ENCODE measurements at places on chromosomes 13 and 19.

DNA sequence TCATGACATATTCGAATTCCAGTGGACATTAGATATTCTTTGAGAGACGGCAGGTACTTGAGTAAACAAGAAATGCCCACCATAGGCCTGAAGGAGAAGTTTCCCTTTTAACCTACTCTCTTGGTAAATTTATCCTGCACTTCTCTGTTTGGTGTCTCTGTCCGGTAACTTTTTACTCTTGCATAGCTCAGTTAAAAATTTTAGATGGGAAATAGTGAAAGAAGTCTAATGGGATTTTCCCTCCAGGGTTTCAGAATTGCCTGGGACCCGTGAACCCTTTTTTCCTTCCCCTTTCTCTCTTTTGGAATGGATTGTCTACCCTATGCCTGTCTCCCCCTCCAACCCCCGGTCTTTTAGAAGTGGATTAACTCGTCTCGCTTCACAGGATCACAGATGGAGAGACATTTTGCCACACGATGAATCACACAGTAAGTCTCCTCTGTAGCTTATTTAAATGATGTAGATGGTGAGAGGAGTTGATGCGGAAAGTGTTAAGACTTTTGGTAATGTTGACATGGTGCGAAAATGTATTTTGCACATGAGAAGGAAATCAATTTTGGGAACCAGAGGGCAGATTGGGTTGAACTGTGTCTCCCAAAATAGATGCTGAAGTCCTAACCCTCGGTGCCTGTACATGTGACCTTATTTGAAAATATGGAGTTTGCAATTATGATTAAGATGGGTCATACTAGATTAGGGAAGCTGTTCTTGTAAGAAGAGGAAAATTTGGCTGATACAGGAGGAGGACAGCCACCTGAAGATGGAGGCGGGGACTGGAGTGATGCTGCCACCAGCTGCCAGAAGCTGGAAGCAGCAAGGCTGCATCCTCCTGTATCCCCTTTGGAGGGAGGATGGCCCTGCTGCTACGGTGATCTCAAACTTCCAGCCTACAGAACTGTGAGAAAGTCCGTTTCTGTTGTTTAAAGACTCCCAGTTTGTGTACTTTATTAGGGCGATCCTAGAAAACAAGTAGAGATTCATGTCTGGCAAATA is 711 bp upstream of the MIPEP start:
- DNase-seq: no peak

DNA sequence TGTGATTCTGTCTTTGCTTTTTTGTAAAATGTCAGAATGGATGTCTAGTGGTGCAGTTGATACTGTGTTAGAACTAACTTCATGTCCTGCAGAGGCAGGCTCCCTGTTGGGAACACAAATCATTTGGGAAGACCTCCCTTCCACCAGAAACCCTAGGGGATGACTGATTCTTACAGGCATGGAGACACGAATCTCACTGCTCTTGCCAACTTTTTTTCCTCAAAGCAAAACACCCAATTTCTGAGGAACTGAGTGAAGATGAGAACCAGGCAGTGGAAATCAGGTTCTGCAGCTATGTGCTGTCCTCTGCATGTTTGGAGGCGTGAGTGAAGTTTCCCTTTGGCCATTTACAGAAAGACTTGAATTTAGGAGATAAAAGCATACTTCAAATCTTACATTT is 87.5 kb upstream of the CSNK1A1L start:
- DNase-seq: no peak

GRCh38 chr19:18762125-18763023 is 28.7 kb downstream of the COMP start:
- DNase-seq: no peak

- peak; percentile 46 for DNase-seq
Observed at GRCh38 chr19:45791744-45792469, 738 bp downstream of the DMWD start.

GRCh38 chr13:89113744-89114143 is 1442.6 kb downstream of the SLITRK5 start:
- no peak for DNase-seq

GRCh38 chr19:3041327-3041726 is 12.2 kb upstream of the TLE2 start:
- no peak for DNase-seq

DNA sequence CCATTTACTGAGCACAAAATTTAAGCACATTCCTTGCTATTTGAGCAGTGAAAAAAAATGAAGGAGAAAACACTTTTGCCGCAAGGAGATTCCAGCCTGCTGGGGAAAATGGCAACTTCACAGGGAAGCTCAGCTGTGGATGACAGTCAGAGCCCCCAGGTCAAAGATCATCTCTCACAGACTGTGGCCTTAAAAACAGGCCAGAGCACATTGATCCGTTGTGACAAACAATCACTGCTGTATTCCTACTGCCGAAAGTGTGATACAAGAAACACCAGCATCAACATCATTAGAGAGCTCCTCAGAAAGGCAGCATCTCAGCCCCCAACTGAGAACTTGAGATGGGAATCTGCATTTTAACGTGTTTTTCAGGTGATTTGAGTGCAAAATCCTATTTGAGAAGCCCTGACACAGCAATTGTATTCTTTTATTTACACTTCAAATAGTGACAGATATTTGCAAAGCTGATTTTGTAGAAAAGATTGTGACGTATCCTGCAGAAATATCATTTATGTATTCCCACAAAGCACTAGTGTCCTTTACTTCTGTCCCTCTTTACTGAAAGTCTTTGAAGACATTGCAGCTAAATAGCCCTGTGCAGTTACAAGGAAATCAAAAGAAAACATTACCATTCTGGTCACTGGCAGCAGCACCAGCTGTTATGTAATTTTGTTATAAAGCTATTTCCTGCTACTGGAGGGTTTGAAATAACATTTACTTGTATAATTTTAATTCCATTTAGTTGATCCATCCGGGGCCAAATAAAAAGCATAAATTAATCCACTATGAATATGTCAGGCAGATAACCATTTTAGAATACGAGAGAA is 652.0 kb downstream of the LIG4 start:
- DNase-seq: peak; percentile 56

DNA sequence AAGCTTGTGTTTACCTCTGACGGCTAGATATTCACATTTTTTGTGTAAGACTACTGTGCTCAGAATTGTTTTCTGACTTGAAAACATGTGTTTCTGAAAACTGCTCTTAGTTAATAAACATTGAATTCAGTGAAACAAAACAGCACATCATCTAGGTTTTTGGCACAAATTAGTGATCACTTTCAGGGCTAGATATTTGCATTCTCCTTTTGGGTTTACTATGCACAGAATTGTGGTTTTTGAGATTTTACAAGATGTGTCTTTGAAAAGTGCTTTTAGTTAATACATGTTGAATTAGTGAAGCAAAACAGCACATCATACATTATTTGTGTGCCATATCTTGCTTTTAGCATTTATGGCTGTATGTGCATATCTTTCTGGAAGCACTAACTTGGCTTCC is 8.2 kb upstream of the PARP4 start:
- no peak for DNase-seq

- peak; percentile 62 for DNase-seq
Observed at GRCh38 chr19:40223135-40223822, 3.2 kb downstream of the CCNP start.

- DNase-seq: no peak
Observed at GRCh38 chr19:36060430-36060829, 5.7 kb downstream of the WDR62 start.

- DNase-seq: no peak
Observed at GRCh38 chr13:38785042-38785441, 98.2 kb downstream of the FREM2 start.

GRCh38 chr13:24269821-24270220 is 39.6 kb upstream of the C1QTNF9 start:
- DNase-seq: no peak

DNA sequence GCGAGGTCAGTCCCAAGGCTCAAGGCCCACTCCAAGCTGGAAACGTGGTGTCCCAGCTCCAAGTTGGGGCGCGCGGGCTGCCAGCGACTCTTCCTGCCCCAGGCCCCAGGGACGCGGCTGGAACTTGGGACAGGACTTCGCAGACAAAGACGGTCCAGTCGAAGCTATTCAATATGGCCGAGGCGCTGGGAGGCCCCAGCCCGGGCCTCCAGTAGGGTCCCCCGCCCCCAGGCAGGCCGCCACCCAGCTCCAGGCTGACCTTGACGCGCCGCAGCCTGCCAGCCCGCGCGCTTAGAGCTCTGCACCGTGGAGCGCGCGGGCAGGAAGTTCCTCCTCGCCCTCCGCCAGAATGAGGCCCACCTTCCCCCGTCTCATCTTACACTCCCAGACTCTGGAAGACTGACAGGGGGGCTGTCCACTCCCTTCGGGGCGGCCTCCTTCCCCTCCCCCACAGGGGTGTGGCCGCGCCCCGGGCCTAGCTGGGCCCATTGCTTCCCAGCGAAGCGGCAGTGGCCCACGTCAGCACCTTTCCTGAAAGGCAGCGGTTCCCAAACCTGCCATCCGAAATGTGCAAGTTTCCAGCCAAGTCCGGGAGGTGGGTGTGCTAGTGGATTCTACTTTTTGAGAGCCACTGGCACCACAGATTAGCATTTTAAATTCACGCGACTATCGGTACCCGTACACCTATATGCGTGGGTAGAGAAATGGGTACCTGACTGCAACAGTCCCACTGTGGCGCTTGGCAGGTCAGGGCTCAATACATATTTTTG is at the start of gene CCDC8:
CCDC8 (minus strand) TSS at position 303 of the 770 bp plus-strand sequence. CDS start 754 bp downstream, outside the sequence.
- peak; percentile 95 for DNase-seq

DNA sequence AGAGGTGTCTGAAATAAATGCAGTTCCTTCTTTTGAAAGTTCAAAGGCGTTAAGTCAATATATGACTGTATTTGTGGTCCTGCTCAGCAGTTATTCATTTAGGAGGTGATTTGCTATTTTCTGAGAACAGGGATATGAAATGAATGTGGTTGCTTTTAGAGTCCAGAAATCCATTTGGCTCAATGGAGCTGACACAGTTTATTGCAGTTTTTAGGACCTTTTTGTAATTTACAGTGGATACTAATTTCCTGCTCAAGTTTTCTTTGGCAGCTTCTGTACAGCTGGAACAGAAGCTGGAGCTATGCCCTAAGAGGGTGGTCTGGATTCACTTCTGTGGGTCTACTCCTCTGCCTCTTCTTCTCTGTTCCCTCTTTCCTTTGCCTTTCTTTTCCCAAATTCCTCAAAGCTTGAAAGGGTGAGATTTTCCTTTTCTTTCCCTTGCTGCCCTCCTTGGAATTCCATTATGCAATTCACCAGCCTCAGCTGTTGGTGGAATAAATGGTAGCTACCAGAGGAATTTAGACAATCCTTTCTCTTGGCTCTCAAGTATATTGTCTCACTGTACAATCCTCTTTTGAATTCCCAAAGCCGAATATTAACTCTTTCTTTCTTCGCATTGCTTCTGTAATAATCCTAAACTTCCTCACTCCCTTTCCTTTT is 39.9 kb downstream of the ITGBL1 start:
- no peak for DNase-seq

DNA sequence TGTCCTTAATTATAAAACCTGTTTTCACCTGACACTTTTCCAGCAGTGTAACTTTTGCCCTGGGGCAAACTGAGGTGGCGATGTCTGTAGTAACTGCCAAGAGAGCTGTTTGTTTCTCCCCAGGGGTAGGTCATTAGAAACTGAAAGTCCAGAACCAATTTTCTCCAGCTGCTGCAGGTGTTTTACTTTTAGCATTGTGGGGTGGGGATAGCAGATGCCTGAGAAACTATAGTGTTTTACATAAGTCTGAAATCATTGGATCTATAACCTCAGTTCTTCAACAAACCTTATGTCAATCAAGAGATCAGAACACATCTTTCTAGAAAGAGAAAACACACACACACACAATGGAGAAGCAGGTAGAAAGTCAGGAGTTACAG is 92.7 kb downstream of the LHFPL6 start:
- no peak for DNase-seq

GRCh38 chr13:66977161-66977560 is 253.0 kb downstream of the PCDH9 start:
- no peak for DNase-seq

DNA sequence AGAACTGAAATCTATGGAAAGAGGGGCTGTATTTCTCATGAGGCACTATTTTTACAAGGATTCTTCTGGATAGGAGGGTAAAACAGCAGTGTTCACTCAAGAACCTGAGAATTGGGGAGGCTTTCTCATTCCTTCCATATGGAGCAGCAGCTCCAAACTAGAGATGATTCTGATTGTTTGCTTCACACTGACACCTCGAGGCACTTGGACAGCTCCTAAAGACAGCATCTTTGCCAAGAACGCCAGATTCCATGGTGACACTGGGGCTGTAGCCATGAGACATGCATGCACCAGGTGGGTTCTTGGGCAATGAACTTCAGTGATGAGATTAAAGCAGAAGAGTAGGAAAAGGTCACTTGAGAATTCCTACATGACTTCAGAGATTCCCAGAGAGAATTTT is 361.5 kb upstream of the HTR2A start:
- no peak for DNase-seq

GRCh38 chr13:27007166-27007565 is 164.4 kb downstream of the USP12 start:
- DNase-seq: peak; percentile 46

GRCh38 chr13:27619093-27619727 is 1.1 kb downstream of the LNX2 start:
- DNase-seq: no peak

DNA sequence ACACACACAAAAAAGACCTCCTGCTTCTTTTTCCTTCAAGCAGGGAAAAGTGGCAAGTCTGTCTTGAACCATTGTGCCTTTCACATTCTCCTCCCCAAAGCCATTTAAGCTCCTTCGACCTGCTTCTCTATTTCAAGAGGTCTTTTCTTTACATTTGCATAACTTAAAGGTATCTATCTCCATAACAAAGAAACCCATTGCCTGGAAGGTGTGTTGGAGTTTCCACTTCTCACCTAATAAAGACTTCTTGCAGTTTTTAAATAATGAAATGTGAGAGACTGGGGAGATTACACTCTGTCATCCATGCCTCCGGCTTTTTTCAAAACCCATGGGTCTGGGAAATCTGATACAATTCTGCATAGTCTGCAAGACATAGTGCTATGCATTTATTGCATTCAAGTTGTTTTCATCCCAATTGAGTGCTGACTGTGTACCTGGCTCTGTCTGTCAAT is 41.8 kb upstream of the NBEA start:
- no peak for DNase-seq

GRCh38 chr19:49309087-49309486 is 15.9 kb downstream of the SLC6A16 start:
- DNase-seq: no peak

DNA sequence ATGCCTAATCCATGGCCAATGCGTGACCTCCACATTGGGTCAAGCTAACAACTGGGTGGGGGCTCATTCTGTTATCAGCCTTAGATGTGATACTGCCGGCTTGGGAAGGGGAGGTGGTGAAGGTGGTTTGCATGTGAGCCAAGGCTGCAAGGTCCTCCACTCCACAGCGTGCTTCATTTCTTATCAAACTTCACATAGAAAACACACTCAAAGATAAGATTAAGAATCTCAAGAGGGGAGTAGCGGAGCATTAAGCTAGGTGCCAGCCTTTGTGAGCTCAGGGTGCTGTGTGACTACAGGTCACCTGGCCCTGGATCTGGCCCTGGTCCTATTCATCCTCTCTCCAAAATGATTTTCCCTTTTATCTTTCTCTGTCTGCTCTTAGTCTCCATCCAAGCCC is 13.3 kb upstream of the ARGLU1 start:
- DNase-seq: no peak

- DNase-seq: no peak
Observed at GRCh38 chr13:110443622-110444225, 117.8 kb downstream of the RAB20 start.
